Activated CD4-positive, alpha-beta T cell treated with anti-CD3 and anti-CD28 coated beads, Interleukin-2, amount 50 U/mL, for 4 hours (primary cell): ENCODE measurements at places on chromosomes 6 and 20.

- DNase-seq: no peak
Measured at GRCh38 chr6:116467096-116467495, 5.9 kb downstream of the CALHM6 start.

DNA sequence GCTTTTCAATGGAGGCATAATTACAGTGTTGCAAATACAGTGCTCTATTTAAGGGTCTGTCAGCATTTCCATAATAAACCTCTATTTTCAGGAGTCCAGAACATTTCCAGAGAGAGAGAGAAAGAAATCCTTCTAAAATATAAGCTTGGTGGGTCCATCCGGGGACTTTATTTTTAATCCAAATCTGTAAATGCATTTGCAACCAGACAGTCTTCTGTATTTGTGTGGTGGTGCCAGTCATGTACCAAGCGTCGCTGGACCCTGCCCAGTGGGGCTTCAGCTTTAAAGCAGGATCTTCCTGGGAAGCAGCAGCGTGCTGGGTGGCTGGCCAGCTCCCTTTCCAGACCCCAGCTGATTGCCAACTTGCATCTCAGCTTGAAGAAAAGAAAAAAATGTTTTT, 256.5 kb upstream of the SUPT3H start:
- DNase-seq: no peak

DNA sequence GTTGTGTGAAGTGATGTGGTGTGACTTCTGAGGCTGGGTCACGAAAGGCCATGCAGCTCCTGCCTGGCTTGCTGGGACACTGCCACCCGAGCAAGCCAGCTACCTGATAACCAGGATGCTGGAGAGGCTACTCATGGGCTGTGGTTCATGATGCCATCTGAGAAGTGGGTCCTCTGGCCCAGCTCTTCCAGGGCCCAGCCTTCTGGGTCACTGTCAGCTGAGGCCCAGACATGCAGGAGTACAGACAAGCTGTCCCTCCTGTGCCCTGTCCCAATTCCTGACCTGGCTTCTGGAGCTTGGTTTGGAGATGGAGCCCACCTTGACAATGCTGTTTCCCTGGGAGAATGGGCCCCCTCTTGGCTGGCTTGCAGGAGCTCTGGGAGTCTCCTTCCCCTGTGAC, 87.0 kb downstream of the DHX35 start:
- DNase-seq: no peak

- no peak for DNase-seq
Measured at GRCh38 chr6:51093871-51094270, 275.2 kb downstream of the TFAP2B start.

DNA sequence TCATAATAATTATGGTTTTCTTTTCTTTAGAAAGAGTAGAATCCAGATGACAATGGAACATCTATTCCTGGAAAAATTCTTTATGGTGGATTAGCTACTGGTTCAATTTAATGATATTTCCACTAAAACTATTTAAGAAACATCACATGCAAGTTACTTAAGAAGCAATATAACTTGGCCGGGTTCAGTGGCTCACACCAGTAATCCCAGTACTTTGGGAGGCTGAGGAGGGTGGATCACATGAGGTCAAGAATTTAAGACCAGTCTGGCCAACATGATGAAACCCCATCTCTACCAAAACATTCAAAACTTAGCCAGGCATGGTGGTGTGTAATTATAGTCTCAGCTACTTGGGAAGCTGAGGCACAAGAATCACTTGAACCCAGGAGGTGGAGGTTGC, 65.9 kb upstream of the SMLR1 start:
- no peak for DNase-seq

DNA sequence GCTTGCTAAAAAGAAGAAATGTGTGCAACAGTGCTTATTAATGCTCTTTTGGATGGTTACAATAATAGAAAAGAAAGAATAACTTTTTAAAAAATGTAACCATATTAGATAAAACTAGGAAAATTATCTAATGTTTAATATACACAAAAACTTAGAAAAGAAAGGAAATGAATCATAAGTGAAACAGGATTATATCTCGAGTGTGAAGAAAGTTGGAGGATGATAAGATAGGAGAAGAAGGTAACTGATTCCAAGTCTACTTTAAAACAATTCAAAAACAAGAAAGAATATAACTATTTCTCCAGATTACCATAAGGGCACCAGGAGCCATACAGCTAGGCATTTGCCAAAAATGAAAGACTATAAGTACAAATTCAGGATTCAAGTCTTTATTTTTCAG, 73.0 kb downstream of the PHIP start:
- no peak for DNase-seq

DNA sequence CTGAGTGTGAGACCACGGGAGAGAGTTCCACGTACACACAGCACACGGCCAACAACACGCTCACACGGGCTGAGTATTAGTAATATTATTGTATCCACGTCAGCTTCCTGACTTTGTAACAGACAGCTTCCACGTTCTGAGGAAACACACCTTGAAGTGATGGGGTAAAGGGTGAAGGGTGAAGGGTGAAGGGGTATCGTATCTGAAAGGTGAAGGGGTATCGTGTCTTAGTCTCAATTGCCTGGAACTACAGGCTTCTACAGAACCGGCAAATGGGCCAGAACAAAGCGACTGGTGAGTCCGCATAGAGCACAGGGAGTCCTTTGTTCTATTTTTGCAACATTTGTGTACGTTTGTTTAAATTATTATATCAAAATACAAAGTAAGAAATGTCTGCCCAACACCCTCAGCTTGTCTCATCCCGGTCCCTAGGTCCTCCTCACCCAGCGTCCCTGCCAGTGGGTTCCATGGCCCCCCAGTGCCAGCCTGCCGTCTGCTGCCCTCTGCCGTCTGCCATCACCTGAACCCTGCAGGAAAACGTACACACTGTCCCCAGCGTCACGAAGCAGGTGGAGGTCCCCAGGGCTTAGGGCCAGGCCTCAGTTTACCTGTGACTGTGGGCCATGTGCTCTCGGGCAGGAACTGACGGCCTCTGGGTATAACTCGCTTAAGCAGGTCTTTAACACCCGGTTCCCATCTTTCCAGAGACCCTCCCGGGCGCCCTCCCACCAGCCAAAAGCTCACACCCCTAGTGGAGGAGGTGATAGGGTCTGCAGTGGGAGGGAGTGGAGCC, 4.4 kb upstream of the HELZ2 start:
- no peak for DNase-seq

DNA sequence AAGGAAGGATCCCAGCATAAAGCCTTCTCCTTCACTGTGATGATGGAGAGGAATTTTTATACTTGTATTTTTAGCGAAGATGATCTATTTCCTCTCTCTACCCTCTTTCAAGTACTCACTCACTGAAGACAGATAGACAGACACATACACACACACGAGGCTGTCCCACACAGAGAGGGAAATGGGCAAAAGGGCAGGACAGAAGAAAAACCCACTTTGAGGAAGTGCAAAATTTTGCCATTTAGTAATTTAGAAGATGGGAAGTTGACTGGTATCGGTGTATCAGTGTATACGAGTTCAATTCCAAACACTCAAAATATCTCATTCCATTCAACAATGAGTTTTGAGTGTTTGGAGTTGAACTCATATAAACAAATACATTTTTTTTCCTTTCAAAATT, 30.9 kb downstream of the HEBP2 start:
- DNase-seq: no peak

DNA sequence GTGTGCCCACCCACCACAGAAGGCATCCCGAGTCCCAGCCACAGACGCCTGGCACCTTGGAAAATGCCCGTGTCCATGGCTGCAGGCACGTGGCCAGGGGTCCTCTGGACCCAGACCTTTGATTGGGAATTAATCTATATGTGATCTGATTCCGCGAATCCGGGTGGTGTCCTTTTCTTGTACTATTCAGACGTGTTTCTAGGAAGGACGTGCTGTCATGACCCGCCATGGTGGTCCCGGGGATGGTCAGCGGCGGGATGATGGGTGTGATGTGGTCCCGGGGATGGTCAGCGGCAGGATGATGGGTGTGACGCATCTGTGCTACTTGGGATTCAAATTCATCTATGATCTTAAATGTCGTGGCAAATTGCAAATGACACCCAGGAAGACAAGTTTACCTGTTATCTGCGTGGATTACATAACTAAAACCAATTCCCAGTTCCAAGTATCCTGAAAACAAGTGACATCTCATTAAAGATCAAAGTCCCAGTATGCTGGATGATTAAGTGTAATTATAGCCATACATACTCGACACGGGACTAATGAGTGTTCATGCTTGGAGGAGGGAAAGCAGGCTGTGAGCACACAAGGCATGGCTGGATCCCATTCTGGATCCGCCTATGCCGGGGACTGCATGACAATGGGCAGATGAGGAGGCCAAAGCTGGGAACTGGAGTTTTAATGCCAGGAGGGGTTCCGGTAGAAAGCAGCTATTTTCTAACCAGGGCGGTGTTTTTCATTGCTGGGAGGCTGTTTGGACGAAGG, 256.5 kb downstream of the TAF4 start:
- DNase-seq: no peak

DNA sequence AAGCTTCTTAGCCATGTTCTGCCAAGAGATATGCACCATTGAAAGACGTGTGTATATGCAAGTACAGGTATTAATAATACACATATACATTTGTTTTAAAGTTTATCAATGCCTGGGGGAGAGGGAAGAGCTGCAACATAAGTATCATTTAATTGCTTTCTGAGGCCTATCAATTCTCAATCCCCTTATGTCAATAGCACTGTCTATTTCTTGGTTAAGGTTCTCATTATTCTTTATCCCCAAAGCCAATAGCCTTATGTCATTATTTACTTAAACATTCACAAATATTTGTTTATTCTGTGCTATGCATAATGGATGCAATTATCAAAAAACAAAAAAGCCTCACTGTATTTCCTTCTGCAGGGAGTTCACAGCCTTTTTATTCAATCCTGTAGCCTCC, 350.3 kb upstream of the KCNQ5 start:
- DNase-seq: no peak

GRCh38 chr6:117156741-117157140, 108.6 kb upstream of the VGLL2 start:
- DNase-seq: no peak

- no peak for DNase-seq
Measured at GRCh38 chr20:49562311-49563014, 5.5 kb downstream of the PTGIS start.

GRCh38 chr6:21220271-21220987, 373.1 kb upstream of the SOX4 start:
- DNase-seq: no peak

- DNase-seq: no peak
Measured at GRCh38 chr20:5845681-5846615, 95.7 kb downstream of the SHLD1 start.

DNA sequence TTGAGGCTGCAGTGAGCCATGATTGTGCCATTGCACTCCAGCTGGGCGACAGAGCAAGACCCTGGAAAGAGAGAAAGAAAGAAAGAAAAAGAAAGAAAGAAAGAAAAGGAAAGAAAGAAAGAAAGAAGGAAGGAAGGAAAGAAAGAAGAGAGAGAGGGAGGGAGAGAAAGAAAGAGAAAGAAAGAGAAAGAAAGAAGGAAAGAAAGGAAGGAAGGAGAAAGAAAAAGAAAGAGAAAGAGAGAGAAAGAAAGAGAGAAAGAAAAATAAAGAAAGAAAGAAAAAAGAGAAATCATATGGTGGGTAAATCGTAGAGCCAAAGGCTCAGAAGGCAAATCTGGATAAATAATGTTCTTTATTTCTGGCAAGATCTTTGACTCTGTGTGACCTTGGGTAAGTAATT, 53.4 kb downstream of the CD40 start:
- no peak for DNase-seq

DNA sequence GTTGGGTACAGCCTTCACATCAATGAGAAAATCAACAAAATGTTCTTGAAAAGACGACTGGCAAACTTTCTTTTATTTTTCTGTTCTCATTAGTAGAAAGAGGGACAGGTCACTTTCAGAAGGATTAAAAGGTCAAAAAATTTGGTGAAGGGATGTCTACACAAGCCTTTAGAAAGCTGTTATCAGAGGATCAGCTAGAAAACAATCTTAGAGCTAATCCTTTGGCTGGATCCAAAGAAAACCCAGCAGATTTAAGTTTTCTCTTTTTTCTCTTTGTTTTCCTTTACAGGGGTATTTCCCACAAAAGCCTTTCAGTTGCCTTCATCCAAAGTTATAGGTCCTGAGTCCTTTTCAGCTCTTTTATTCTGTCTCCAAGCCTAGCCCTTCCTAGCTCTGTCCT, 57.3 kb upstream of the EDN1 start:
- no peak for DNase-seq

GRCh38 chr6:83199863-83200225, 6.7 kb downstream of the RWDD2A start:
- DNase-seq: no peak

GRCh38 chr6:157631838-157632614, 191.0 kb upstream of the SNX9 start:
- no peak for DNase-seq

DNA sequence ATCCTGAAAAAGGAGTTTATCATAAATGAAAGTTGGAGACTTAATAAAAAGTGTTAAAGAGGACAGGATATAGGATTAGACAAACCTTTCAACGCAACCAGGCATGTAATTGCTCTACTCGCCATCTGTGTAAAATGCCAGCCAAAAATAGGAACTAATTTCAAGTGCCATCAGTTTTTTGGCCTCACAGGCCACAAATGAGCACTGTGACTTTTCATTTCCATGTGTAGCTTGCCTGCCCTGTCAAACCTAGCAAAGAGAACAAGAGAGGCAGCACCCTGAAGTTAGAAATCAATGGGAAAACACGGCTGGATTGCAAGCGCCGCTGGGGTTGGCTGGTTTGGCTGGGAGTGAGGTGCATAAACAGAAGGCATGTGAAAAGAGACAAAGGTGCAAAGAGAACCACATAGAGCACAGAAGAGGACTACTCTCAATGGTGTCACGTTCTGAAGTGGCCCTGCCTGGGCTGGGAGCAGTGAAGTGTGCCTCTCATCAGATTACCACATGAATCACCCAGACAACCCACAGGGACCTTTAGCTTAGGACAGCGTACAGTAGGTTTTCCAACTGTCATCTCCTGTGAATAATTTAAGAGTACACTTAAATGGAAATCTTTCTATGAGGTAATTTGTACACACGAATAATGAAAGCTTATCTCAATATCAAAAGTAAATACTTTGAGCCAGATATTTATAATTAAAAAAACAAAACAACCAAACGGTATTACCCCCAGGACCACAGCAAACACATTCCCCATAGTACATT, 78.0 kb upstream of the NHSL1 start:
- no peak for DNase-seq

- DNase-seq: no peak
Measured at GRCh38 chr20:46230801-46231282, 77.5 kb downstream of the CDH22 start.

DNA sequence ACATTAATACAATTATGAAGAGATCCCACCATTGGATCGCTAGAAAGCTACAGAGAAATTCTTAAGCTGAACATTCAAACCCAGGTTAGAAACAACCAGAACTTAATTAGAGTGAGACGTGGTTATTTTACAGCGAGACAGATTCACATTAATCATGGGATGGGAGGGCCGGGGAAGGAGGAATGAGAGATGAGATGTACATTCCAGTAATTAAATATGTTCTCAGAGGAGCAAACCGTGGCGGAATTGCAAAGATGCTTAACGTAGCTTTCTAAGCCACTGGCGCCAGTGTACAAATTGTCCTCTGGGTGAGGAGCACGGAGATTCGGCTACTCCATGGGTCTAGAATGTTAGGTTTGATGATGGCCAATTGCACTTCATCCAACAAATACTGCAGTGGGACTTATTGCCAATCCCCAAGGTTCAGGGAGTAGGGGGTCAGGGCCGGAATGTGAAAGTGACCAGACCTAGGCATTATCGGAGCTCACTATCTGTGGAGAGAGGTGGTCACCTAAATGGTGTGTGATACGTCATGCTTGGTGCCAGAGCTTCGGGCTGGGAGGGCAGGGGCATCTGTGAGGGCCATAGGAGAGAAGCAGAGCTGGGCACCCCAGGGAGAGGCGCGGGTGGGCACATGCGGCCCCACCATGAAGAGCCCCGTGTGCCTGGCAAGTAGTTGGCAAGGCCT, 114.7 kb downstream of the EDN3 start:
- no peak for DNase-seq
